ENCODE measurements at places on chromosomes 6 and 20.

- no peak for DNase-seq
Observed at GRCh38 chr6:160394654-160395035, 46.5 kb downstream of the SLC22A3 start.

DNA sequence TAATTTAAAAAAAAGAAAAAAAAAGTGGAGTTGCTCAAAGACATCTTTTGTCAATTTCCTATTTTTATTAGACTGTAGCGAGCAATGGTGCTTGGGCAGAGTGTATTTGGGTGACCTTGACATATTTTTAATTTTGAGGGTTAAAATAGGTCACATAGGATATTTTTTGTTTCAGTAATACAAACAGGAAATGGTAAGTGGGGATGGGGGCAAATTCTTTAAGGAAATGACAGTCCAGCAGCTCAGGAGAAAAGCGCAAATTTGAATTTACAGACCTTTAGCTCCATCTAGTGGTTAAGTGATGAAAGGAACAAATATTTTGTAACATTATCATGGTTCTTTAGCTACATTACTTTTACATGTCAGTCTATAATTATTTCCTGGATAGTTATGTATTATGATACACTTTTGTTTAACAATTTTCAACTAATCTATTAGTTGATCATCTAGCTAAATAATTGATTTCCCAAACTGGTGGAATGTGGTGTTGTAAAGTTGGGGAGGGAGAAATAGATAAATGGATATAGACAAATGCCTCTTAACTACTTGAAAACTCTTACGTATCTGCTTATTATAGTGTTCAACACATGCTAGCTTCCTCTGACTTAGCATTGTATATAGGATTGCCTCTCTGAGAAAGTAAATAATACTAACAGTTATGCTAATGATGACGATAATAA is 10.0 kb downstream of the CITED2 start:
- DNase-seq = peak; percentile 62

GRCh38 chr20:62523473-62524203 is 47.8 kb upstream of the GATA5 start:
- DNase-seq = no peak

- DNase-seq = peak; percentile 33
Observed at GRCh38 chr6:53623497-53623896, 42.1 kb downstream of the KLHL31 start.

DNA sequence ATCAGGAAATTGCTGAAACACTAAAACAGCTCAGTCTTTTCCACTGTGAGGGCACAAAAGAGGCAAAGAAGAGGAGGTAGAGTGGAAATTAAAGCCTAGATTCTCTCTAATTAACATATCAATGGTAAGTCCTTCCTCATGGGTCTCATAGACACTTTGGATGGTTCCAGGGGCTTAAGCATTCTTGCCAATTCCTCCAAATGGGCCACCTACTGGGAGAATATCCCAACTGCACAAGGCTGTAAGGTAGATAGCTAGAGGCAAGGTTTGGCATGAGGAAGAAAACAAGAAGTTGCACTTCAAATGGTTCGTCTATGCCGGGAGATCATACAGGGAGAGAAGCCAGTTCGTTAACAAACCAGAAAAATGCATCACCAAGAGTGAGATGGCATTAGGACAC is 107.6 kb upstream of the KHDRBS2 start:
- DNase-seq = no peak

GRCh38 chr20:36847009-36847709 is 28.8 kb upstream of the TLDC2 start:
- DNase-seq = peak; percentile 83

DNA sequence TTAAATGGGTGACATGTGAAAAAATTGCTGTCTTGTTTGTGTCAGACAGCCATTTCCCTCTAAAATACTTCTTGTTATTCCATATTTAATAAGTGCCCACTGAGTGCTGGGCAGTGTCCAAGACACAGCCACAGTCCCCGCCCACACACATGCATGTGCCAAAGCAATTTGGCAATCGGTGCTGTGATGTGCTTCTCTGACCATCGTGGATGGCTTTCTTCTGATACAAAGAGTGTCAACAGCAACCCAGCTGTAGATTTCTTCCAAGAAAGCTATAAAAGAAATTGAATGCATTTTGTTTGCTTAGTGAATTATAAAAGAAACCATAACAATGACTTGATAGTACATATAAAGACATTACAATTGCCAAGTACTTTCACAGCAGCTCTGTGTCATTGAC is 140.5 kb upstream of the ATXN1 start:
- DNase-seq = no peak

DNA sequence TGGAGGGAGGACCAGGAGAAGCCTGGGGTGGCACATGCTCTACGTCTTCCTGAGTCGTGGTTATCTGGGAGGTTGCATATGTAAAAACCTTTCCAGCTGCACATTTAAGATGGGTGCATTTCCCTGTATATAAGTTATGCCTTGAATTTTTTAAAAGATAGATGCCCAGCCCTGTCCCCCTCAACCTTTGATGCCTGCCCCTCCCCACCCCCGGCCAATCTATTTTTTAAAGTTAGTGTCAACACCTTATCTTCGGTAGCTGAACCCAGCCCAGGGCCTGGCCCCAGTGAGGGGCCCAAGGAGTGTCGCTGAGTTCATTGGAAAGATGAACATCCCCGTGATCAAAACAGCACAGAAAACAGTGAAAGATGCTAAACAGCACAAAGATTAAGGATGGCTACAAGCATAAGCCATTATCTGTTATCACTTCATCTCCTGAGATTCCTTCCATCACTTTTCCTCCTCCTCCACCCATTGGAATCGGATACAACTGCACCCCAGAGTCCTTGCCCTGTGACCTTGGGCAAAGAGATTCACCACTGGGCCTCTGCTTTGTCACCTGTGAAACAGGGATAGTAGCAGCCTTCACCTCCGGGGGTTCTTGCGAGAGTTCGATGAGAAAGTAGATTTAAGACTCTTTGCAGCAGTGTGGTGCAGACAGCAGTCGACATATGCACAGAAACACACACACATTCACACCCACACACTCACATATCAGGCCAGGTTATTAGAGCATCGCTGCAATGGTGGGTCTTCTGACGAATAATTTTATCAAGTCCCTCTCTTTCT is 47.5 kb downstream of the SIRPA start:
- no peak for DNase-seq

GRCh38 chr20:58665606-58666005 is 14.5 kb downstream of the STX16 start:
- DNase-seq = peak; percentile 81

DNA sequence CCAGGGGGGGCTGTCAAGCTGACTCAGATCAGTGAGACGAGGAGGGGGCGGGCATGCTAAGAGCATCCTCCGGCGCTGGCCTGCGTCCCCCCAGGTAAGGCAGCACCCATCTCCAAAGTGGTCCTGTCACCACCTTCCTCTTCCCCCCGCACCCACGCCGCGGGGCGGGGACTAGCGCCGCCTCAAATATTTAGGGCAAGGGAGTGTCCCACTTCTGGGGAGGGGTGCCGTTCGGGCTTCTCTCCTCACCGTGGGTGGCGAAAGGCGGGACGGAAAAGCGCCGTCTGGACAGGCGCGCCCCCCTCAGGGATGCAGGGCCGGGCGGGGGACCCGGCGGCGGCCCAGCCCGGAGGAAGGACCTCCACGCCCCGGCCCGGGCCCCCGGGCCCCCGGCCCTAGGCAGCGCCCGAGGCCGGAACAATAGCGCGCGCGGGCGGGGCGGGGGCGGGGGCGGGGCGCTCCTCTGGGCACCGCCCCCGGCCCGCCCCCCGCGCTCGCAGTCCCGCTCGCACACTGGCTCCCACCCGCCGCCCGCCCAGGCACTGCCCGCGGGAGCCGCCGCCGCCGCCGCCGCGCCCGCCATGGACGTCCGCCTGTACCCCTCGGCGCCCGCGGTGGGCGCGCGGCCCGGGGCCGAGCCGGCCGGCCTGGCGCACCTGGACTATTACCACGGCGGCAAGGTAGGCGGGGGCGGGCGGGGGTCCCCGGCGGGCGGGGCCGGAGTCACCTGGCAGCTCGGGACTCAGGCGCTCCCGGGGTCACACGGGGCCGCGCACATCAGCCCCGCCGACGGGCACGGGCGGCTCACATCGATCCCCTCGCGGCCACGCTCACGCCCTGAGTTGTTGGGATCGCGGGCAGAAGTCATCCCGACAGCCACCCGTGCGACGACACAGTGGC is at the start of gene TOX2:
TSS of gene TOX2 (plus strand) at position 542 of the 900 bp plus-strand sequence. CDS start at position 582, 40 bp downstream.
- DNase-seq = no peak

- no peak for DNase-seq
Observed at GRCh38 chr20:1950836-1951235, 43.0 kb downstream of the PDYN start.

GRCh38 chr6:35096129-35096862 is 44.8 kb downstream of the TCP11 start:
- peak; percentile 89 for DNase-seq

DNA sequence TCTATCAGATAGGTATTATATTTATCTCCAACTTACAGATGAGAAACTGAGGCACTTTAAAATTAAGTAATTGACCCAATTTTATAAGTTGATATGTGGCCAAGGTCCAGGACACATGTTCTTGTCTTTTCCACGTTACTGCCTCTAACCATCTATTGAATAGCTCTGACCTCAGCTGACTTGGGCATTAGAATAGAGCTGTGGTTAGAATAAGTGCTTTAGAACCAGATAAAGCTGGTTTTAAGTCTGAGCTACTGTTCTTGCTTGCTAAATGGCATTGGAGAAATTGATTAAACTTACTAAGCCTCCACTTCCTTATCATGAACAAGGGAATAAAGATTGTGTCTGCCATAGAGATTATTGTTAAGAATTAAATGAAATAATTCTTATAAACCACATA is 147.8 kb upstream of the DTNBP1 start:
- no peak for DNase-seq

Measured in kidney tubule cell (primary cell).